ENCODE measurements at places on chromosomes 1 and 21. TPM values are rescaled to one million over a fixed set of nuclear protein-coding genes. Genes with fewer than 3 reads are reported as not detected.

GRCh38 chr1:41566274-41566885, 81.9 kb upstream of the EDN2 start:
- no peak for DNase-seq

The ADAM30 gene
- polyA plus RNA-seq: not detected

The NPR1 gene
- polyA plus RNA-seq: 13.8 TPM

The LY9 gene
- polyA plus RNA-seq: not detected

GRCh38 chr1:21707086-21707840, 38.1 kb upstream of the RAP1GAP start:
- peak; percentile 68 for DNase-seq

DNA sequence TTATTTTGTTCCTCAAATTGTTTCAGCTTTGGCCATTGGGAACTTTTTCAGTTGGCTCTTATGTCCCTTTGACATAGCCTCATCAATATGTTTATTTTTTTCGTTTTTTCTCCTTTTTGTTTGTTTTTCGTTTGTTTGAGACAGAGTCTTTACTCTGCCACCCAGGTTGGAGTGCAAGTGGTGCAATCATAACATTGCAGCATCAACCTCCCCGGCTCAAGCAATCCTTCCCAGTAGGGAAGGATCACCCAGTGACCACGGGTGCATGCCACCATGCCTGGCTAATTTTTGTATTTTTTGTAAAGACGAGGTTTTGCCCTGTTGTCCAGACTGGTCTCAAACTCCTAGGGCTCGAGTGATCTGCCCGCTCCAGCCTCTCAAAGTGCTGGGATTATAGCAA, 8.1 kb downstream of the POLR3GL start:
- DNase-seq: no peak

GRCh38 chr21:41957991-41958766, 4.4 kb upstream of the C2CD2 start:
- DNase-seq: peak; percentile 99

- DNase-seq: no peak
Observed at GRCh38 chr21:20591284-20591683, 406.9 kb upstream of the NCAM2 start.

- no peak for DNase-seq
Observed at GRCh38 chr1:86197206-86197855, 40.8 kb upstream of the COL24A1 start.

GRCh38 chr1:100151679-100152078, 18.7 kb downstream of the TRMT13 start:
- DNase-seq: no peak

The C1QA gene
- polyA plus RNA-seq: not detected

DNA sequence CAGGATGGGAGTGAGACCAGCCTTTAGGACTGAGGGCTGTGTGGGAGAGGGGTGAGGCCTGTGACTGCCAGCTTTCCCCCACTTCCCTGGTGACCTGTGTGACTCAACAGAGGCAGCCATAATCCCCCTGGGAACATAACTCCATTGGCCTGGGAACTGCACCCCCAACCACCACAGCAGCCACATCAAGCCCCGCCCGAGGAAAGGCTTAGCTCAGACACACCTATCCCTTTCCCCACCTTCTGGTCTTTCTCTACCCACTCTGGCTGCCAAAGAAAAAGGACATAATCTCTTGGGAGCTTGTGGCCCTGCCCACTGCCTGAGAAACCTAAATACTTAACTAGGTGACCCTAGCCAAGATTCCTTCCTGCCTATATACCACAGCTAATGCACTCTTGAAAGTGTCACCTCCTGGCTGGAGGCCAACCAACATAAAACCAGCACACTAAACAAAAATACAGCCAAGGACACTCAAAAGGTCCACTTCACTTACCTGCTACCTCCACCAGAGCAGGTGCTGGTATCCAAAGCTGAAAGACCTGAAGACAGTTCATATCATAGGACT, 406.6 kb upstream of the CAMK1G start:
- no peak for DNase-seq

The ACKR1 gene
- 1.4 TPM for polyA plus RNA-seq

The NDC1 gene
- polyA plus RNA-seq: 21.9 TPM

DNA sequence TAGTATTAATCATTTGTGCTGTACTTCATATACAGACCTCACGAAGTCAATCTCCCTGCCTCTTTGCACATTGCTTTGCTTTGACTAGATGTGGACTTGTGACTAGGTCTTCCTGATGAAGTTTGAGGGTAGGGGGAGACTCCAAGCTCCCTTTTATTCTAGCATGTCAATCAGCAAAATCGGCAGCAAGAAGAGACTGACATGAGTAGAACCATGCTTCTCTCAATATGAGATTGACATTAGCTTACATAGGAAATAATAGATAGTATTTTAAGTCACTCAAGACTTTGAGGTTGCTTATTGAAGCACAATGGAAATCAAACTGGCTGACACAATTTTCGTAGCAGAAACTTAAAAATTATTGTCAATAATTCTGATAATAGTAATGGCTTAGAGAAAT, 866.4 kb upstream of the ADAMTS5 start:
- DNase-seq: no peak

DNA sequence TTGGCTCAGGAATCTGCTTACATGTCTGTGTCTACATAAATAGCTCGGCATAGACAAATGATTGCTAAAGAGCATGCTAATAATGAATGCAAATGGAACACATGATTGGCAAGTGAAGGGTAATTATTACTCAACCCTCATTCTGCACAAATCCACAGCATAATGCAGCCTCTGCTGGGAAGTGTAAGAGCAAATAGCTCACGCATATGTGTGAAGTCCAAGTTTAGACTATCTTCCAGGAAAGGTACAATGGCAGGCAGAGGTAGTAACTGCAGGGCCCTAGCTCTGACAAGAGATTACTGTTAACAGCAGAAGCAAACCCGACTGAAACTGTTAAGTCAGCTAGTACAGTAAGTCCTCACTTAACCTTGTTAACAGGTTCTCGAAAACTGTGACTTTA, 7.0 kb upstream of the IL6R start:
- DNase-seq: no peak

DNA sequence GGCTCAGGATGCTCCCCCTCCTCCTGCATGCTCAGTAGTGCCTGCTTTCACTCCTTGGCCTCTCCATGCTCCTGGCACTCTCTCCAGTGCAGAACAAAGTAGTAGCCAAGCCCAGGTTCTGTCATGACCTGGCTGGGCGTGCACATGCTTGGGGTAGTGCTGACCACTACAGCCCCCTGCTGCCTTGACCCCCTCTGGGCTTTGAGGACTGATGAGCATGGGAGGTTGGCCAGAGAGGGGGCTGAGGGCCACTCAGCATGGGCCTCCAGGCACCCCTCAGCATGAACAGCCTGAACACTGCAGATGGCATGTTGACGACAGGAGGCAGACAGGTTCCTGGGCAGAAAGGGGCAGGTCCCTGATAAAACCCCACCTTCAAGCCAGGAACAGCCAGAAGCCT, 935.7 kb upstream of the PRMT6 start:
- DNase-seq: no peak

GRCh38 chr1:94283462-94283861, 46.1 kb upstream of the ARHGAP29 start:
- DNase-seq: no peak

DNA sequence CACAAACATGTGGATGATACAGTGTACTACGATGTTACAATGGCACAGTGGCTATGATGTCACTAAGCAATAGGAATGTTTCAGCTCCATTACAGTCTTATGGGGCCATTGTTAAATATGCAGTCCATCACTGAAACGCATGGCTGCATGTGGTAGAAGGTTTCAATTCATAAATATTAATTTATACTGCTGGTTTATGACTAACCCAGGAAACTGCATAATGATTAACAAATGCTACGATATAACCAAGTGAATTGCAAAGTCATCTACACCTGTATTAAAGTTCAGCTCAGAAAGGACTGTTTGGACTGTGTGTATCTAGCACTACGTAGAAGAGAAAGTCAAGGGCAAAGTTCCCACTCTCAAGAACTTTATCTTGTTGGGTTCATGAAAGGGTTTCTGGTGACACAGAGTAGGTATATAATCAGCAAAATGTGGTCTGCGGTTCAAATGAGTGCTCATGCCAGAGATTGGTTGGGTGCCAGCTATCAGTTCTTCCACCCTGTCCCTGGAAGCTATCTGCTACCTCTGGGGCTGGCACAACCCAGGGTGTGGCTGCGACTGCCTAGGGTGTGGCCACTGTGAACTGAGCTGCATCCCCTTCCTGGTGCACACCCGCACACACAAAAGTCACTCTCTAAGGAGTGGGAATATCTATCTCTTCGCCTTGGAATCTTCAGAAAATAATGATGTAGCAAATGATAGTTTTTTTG, 14.8 kb downstream of the MGST3 start:
- DNase-seq: no peak

- DNase-seq: peak; percentile 58
Observed at GRCh38 chr1:65524931-65525265, 104.4 kb downstream of the LEPR start.

- DNase-seq: peak; percentile 2
Observed at GRCh38 chr1:69569175-69569541, 1.4 kb downstream of the LRRC7 start.
